ENCODE measurements at places on chromosomes 3 and 15.

GRCh38 chr3:45994419-45995235 lies 997 bp downstream of the FYCO1 start:
- no peak for DNase-seq

- no peak for DNase-seq
These were observed 5.3 kb downstream of the DPP8 start for GRCh38 chr15:65512189-65512588.

DNA sequence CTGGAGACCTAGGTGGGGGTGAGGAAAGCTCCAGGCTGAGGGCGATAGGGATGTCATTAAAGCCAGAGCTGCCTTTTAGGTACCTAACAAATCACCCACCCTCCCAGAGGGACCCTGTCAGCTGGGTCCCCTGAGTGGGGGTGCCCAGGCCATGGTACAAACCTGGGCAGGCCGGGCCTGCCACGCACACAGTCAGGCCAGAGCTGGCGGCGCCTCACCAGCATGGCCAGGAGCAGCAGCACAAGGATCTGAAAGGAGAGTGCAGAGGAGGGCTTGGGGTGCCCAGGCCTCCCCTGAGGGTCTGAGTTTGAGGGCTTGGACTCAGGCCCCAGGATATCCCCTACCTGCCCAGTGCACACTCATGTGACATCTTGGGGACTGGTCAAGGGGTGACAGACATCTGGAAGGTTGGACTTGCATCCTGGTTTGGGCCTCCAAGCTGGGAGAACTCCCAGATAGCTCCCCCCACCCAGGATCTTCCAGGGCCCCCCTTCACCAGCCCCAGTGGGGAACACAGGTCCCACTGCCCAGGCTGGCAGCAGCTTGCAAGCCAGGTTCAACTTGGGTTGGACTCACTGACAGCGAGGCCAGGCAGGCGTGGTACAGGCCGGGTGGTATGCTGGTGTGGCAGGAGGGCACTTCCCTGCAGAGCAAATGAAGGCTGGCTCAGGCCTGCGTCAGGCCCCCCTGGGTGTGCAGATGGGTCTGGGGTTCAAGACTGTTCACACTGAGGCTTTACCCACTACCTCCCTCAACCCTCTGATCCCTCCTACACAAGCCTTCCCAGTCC lies 5.2 kb downstream of the STRA6 start:
- DNase-seq = no peak

DNA sequence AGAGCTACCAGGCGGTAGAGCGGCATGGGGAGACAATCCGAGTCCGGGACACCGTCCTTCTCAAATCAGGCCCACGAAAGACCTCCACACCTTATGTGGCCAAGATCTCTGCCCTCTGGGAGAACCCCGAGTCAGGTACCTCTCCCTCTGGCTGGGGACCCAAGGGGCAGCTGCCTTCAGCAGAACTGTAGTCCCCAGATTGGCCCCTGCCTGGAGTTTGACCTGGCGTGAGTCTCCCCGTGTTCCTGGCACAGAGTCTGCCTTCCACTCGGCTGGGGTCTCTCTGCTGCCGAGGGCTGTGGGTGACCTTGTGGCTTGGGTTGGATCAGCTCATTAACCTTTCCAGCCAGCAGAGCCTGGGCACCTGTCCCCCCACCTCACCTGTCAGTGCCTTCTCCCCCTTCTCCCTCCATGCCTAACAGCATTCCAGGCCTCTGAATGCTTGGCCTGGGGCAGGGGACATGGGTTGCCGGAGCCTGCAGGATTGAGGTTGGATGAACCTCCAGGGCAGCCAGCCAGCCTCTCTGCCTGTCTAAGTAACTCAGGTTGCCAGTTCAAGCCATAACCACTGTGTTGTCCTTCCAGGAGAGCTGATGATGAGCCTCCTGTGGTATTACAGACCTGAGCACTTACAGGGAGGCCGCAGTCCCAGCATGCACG lies 6.8 kb upstream of the CHST14 start:
- DNase-seq = no peak

GRCh38 chr3:184275961-184276910 lies at the start of gene ECE2:
Gene ECE2, plus strand, starts transcription at chr3:184276022. Its CDS starts 132 bp downstream, at chr3:184276154.
- DNase-seq = no peak

- no peak for DNase-seq
These were observed 235.6 kb downstream of the SV2B start for GRCh38 chr15:91335702-91336101.

DNA sequence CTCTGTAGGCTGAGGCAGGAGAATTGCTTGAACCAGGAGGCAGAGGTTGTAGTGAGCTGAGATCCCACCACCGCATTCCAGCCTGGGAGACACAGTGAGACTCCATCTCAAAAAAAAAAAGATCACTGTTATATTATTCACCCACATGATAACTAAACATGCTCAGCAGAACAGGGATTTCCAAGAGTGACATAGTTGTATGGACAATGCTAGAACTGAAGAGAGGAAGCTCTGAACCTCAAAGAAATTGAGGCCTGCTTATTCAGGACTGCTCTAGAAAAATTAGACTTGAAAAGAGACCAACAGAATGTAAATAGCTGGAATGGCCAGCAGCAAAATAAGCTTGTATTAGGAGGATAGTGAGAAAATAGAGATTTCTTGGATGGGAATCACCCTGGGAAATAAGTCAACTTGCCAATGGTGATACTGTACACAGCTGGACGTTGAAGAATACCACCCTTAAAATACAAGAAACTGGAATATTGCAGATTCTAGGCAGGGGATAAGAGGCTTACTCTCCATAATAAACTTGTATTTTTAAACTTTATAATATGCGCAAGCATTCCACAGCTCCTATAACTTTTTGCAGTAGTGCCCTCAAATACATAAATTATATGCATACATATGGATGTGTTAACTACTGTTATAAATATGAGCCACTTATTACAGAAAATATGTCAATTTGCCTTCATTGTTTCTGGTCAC lies 28.2 kb downstream of the PIK3CB start:
- no peak for DNase-seq

- DNase-seq = no peak
These were observed 14.1 kb downstream of the MYLK start for GRCh38 chr3:123870033-123870432.

- no peak for DNase-seq
These were observed 30.6 kb downstream of the SH3BP5 start for GRCh38 chr3:15301761-15302160.

- no peak for DNase-seq
These were observed 29.4 kb upstream of the LDHAL6B start for GRCh38 chr15:59177317-59177660.

GRCh38 chr3:188634285-188634684 lies 480.3 kb downstream of the LPP start:
- no peak for DNase-seq

- DNase-seq = no peak
These were observed 60.8 kb downstream of the VGLL3 start for GRCh38 chr3:86930181-86930580.

- DNase-seq = no peak
These were observed 21.0 kb downstream of the RARB start for GRCh38 chr3:25448750-25449692.

DNA sequence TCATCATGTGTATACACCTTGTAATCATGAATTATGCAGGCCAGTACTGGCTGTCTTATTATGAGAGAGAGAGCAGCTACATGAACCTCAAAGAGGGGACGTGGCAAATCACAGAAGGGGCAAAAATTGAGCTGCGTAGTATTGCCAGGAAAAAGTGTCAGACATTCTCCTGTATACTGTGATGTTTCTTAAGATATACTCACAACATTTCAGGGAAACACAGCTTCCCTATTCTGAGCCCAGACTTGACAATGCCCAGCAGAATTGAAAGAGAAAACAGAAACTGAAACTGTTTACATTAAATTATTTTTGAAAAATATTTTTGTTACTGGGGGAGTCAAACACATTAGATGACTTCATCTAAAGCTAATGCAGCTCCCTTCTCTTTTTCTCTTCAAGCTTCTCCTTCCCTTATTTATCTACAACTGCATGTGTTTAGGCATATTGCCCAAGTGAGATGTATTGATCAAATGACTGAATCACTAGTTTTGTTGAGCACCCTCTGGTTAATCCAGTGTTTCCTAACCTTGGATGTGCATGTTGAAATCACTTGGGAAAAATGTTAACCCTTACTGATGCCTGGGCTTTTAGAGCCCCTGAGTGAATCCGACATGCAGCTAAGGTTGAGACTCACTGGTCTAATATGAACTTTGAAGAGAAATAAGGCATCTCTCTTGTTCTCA lies 39.5 kb downstream of the CADPS start:
- no peak for DNase-seq

GRCh38 chr15:97168704-97169475 lies 791.6 kb upstream of the ARRDC4 start:
- no peak for DNase-seq

DNA sequence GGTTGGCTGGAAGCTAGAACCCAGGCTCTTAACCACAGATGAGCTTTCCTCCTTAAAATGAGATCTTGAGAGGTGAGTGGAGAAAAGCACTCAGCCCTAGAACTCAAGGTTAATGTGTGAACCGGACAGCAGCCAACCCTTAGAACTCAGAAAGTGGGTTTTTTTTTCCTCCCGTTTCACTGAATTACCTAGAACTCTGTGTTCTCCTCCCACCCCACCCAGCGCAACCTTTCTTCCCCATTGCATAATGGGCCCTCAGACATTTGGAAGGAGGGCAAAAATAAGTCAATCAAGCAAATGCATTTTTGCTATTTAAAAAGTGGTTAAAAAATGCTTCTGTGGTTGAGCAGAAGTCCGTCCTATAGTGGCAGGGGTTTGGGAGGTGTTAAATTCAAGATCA lies 36.7 kb downstream of the POC1A start:
- no peak for DNase-seq
